ENCODE measurements at places on chromosomes 11 and 22.

DNA sequence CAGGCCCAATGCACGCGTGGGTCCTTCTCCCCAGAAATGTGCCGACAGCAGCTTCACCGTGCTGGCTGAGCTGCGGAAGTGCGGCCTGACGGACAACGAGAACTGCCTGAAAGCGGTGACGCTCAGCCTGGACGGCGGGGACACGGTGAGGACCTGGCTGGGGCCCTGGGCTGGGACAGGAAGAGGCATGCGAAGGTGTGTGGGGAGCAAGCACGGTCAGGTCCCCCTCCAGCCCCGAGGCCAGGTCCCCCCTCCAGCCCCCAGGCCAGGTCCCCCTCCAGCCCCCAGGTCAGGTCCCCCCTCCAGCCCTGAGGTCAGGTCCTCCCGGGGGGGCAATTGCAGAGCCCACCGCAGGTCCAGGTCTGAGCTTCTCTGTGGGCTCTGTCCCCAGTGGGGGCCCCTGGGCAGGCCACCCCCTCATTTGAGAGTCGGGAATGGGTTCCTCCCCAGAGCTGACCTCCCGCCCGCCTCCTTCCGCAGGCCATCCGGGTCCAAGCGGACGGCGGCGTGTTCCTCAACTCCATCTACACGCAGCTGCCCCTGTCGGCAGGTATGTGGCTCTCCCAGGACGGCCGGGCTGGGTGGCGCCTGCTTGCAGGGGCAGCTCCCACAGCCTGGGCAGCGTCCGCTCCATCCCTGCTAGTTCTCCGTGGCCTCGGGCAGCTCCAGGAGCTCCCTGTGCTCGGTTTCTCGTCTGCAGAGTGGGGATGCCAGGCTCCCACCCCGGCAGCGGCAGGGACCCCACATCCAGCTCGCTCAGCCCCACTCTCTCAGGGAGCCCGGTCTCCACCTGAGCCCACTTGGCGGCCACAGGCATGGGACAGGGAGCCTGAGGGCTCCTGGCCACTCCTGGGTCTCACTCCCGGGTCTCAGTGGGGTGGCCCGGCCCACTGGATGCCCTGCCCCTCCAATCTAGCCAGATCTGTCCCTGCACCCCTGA is 7.9 kb downstream of the MUC5B start:
- DNase-seq, result no peak

DNA sequence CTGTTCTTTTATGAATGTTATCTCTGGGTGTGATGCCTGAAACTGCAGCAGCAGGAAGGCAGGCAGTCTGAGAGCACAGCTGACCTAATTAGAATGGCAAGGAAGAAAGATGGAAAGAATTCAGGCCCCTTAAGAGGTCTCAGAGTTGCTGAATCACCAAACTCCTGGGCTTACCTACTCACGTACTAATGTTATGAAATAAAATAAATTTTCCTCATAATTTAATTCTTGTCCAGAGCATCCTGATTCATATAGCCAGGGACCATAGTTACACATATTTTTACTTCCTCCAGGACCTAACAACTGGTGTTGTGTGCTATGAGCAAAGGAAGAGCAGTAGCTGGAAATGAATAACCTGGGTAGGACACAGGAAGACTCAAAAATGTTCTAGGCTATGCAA is 41.9 kb downstream of the SNX19 start:
- DNase-seq, result no peak

GRCh38 chr22:42931421-42932196 is 74.5 kb upstream of the ARFGAP3 start:
- no peak for DNase-seq

DNA sequence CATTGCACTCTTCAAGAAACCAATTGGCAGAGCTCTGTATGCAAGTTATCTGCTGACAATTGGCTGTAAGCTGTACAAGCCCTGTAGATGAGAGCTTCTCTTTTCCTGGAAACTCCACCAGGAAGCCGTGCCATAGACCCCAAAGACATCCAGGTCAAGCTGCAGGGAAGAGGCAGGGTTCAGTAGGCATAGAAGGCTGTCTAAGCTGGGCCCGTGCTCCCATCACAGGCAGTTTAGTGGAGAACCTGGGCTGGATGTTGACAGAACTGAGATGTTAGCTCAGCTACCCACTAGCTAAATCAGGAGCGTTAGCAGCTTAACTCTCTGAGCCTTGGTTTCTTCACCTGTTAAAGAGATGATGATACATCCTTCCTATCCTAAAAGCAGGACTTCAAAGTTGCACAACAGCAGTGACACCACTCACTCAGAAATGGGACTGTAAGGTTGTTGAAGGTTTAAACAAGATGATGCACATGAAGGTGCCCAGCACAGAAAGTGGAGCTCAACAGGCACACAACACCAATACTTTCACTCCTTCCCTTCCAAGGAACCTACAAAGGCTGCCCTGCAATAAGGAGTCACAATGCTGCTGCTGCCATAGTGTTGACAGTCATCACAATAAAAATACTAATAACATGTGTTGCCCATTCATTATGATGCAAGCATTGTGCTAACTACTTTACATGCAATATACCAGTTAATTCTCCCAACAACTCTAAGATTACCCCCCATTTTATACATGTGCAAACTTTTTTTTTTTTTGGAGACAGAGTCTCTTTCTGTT is 115.4 kb downstream of the ZBTB16 start:
- DNase-seq, result no peak

- DNase-seq, result no peak
These were observed 89.1 kb upstream of the LUZP2 start for GRCh38 chr11:24407733-24408132.

GRCh38 chr11:62854825-62855570 is 15.6 kb upstream of the WDR74 start:
- DNase-seq, result no peak

- DNase-seq, result no peak
These were observed at the start of gene MYO18B for GRCh38 chr22:25741692-25742626. TSS of gene MYO18B (plus strand) at chr22:25742188. CDS start at chr22:25761093, 18,905 bp downstream.

DNA sequence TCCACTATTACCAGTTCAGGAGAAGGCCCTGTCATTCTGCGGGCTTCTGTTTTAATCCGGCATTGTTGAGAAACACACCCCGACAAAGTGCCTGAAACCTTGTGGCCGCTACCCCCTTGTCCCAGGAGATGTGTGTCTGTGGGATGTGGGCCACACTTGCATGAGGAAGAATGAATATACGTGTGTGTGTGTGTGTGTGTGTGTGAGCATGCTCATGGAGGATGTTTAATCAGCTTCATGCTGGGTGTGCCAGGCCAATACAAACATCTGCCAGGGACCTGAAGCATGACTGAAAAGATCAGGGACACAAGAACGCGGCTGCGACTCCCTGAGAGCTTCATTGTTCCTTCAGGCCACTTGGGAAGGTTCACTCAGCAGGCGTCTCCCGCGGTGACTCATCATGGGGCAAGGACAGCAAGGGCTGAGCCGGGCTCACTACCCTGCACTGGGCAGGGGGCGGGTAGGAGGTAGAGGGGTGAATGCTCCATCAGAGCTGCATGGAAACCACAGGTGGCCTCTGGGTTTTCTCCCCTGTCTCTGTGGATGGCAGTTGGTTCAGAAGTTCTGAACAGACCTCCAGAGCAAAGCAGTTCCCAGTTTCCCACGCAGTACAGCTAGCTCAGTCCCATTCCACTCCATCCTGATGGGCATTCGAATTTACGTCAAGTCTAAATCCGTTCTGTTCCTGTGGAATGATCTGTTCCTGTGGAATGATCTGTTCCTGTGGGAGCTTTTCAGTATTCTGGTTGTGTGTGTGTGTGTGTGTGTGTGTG is 7.0 kb upstream of the MALAT1 start:
- DNase-seq, result no peak

- no peak for DNase-seq
These were observed 72.8 kb downstream of the ARL14EP start for GRCh38 chr11:30395751-30396150.

GRCh38 chr11:121199516-121199915 is 93.1 kb upstream of the SC5D start:
- no peak for DNase-seq

- DNase-seq, result no peak
These were observed 13.7 kb downstream of the CHADL start for GRCh38 chr22:41226723-41227655.

DNA sequence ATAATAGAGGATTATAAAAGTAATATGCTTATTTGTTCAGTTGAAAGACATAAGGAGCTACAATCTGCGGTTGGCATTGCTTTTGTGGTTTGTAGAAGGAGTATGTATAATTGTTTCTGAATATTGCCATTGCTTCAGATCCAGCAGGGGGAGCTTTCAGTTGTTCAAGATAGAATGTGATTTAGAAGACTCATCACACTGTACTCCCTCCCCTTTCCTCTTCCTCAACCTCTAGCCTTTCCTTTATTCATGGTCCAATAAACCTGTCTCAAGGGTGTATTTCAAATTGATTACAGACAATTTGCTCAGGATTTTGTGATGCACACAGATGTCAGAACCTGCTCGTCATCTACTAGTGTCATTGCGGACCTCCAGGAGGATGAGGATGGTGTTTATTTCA is 9.8 kb downstream of the PRMT3 start:
- DNase-seq, result no peak

DNA sequence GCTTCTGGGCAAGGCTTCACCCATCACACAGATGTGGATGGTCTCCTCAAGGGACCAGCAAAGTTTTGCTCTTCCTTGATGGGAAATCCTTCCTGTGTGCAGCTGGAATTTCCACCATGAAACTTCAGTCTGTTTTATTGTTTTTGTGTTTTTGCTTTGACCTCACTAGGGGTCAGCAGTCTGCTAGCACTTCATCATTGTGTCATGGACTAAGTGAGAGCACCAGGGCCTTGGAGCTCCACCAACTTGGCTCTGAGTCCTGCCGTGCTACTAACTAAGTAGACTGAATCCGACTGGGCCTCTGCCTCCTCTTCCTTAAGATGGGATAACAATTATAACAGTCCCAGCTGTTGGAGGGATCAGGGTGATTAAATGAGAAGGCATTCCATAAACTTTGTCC is 305.8 kb upstream of the NCAM1 start:
- no peak for DNase-seq

DNA sequence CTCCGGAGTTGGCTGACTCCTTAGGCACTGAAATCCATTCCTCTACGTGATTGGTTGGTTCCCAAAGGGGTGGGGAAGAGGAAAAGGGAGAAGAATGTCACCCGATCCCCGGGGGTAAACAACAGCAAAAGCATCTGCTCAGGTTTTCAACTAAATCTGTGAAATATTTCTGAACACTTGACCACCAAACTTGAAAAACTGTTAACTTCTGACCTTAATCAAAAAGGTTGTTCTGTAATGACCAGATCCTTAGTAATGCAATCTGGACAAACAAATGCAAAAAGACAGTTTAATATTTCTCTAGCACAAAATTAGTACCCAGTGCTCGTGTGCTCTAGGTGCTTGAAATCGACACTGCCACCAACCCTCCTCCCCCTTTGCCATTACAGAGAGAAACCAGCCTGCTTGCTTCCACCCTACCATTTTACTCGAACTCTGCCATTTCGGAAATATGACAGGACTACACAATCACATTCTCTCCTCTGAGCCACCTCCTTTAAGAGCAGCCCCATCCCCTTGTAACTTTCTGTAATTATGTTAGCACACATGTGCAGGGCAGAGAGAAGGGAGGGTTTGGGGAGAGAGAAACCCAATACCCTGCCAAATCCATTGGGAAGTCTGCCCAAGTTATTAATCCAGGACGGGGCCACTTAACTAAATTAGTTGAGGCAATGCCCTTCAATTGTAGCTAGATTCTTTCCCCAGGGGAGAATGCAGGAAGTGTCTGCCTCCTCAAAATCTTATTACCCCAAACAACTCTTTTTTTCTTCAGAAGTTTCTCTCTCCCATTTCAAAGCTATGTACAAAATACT is 113.8 kb downstream of the RBFOX2 start:
- no peak for DNase-seq

- no peak for DNase-seq
These were observed 104.0 kb upstream of the TIMP3 start for GRCh38 chr22:32697331-32697995.

- no peak for DNase-seq
These were observed 321.3 kb downstream of the BLID start for GRCh38 chr11:121794671-121795141.

- DNase-seq, result no peak
These were observed 512.4 kb downstream of the DLG2 start for GRCh38 chr11:85114786-85115185.

DNA sequence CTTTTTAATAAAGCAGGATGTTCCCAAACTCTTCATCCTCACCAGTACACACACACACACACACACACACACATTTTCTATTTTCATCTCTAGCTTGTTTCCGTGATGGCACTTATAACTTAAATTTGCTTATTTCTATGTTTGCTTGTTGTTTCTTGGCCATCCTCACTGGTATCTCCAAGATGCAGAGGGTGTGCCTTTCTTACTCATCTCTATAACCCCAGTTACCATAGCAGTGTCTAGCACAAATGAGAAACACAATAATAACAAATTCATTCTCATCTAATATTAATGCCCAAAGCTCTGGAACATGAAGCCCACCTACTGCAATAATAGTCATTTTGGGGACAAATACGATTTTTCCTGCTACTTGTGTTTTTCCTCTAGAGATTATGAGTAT is 156.3 kb downstream of the GRM5 start:
- DNase-seq, result no peak

GRCh38 chr11:106427736-106428135 is 350.3 kb downstream of the AASDHPPT start:
- no peak for DNase-seq

DNA sequence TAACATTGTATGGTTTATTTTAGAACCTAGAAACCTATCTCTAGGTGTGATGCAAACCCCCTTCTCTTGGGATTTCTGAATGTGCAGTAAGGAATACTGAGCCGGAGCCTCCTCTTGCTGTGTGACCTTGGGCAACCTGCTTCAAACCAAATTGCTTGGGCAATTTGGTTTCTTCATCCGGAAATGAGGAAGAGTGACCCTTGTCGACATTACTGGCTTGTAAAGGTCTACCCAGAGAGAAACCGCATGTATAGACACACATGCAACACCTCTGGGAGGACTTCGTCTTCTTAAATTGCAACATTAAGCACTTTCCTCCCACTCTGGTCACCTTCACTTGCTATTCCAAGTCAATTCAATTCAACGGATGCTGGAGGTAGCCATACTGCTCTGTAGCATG is 19.6 kb upstream of the TP53I11 start:
- DNase-seq, result no peak

DNA sequence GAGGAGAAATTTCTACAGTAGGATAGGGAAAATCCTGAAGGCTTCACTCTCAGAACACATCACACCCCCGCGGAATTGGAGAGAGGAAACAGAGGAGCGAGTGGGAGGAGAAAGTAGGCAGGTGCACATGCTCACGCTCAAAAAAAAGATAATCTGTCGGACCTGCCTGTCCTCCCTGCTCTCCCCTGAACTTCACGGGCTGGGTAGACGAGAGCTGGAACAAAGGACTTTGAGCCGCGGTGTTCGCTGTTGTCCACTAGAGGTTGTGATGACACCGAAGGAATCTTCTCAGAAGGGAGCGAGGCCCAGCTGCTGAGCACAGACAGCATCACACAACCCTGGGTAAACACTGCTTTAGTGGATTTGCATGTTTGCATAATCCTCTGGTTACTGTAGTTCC is 5.0 kb downstream of the SEZ6L start:
- DNase-seq, result no peak

- DNase-seq, result no peak
These were observed 15.7 kb downstream of the RAC2 start for GRCh38 chr22:37228106-37229011.

DNA sequence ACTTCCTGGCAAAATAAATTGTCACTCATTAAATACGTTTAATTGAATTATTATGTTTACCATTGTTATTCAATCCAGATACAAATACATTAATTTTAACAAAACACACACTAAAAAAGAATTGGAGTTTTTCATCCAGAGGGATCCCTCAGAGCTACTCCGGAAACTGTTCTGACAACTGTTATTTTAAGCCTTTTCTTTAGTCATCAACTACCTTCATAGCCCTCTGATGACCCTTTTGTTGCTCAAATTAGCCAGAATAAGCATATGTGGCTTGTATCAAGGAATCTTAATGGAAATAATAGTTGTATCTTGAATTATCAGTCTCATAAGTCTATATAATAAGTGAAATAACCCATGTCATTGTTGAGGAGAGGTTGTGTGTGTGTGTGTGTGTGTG is 405.4 kb upstream of the FAT3 start:
- no peak for DNase-seq

Data from activated CD4-positive, alpha-beta T cell treated with anti-CD3 and anti-CD28 coated beads, Interleukin-2, amount 50 U/mL, for 24 hours (primary cell).